ENCODE measurements at places on chromosomes 3 and 15.

DNA sequence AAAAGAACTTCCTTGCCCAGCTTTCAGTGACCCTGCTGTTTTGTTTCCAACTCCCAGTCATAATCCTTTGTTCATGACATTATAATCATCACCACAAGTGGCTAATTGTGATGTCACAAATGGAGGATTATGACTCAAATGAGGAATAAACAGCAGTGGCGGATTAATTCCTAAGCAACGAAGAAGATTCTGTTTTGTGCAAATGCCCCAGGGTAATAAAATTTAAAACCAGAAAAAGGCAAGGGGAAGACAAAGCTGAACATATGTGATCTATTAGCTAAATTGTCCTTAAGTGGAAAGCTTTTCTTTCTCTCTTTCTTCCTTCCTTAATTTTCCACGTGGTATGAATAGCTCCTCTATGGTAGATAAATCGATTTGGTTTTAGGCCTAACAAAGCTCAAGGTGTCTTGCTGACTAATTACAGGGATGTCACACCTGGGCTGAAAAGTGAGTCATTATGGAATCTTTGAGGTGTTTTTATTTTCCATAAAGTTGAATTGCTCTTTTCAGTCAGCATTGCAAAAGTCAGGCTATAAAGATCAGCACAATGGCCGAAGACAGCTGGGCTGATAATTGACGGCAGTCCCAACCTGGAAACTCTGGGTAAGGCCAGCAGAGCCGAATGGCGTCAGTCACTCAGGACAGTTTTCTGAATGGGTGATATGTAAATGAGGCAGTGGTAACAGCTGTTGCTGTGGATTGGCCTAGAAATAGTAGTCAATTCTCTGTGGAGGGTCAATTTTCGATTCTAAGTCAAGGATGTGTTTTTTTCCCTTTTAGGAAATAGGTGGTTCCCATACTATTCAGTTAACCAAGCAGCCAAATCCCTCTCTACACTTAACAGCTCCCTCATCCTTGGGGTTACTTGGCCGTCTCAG, 121.5 kb downstream of the PTPRG start:
- peak; percentile 53 for DNase-seq

- no peak for DNase-seq
Measured at GRCh38 chr15:54354341-54354740, 376.1 kb downstream of the UNC13C start.

DNA sequence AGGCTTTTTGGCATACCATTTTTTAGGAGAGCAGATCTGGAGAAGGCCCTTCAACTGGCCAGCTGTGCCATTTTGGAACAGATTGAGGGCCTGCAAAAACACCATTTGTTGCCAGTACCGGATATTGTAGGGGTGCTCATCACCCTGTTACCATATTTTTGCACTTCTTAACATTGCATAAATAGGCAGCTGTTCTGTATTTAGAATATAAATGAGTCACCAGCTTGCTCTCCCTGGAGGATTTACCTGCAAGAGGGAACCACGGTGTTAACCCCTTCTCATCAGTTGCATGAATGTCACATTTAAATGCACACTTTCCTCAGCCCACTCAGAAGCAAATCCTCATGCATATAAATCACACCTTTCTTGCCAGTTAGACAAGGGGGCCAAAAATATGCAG, 435.6 kb downstream of the ROBO2 start:
- DNase-seq, result no peak

DNA sequence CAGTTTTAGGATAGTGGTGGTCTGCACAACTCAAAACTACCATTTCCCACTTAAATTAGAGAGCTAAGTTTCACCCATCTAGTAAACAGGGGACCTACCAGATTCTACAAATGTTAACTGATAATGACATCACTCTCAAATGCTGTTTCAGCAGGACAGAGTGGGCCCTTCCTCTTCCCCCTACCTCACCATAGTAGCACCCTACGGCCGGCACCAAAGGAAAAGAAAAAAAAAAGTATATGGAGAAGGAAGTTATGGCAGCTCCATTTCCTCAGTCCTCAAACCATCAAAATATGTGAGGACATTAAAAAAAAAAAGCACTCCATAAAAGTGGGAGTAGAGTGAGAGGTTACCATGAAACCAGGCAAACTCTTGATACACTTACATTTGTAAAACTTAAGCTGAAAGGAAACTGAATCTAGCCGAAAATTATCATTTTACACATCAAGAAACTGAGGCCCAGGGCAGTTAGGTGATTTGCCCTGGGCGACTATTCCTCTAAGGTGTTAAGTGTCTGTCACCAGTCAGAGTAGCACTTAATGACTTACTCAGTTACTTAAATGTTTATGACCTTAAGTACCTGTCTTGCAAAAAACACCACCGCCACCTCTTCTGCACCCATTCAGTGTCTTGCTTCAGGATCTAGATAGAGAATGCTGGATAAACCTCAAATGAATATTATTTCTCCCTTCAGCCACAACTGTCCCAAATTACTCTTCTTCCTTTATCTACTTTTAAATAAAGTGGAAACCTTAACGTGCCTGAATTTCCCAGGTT, 2.7 kb downstream of the MSL2 start:
- DNase-seq, result peak; percentile 41

DNA sequence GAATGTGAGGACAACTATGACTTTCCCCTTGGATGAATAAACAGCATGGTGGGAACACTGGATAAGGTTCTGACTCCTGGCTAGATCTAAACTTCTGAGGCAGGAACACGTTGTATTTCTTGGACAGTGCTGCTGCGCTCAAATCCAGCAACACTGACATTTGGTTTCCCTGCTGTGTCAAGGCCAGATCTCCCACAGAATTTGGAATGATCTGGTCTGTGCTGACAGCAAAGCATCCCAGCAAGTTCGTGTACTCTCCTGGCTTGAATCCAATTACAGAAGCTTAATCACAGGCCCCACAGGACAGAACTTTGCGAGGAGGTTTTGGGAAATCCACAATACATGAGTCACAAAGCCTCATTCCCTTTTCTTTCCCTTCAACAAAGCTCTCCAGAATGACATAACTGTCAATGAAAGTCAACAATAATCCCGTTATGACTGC, 92.5 kb downstream of the ADAMTS9 start:
- DNase-seq, result peak; percentile 66

DNA sequence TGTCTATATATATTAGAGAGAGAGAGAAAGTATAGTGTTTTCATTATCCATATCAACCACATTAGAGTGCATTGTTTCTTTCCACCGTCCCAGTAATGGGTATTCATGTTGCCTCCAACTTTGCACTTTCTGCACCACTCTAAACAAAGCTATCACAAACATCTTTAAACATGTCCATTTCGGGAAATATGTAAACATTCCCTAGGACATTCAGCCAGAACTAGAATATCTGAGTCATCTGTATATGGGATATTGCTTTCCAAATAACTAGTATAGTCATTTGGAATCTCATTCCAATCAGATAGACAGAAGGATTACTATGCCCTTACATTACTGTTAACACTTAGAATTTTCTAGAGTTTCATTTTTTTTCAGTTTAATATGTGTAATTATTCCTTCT, 914.9 kb upstream of the EPHA6 start:
- peak; percentile 76 for DNase-seq

All from fibroblast of villous mesenchyme (primary cell).